ENCODE measurements at places on chromosomes 13 and 19.

DNA sequence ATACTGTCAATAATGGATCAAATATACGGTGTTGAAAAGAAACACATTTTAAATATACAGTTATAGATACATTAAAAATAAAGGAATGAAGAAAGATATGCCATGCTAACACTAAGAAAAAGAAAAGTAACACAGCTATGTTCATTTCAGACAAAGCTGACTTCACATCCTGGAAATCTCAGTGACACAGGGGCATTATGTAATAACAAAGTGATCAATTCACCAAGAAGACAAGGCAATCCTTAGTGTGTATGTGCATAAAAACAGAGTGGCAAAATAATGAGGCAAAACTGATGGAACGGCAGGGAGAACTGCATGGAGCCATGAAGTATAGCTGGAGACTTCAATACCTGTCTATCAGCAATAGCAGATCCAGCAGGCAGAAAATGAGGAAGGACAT lies 13.1 kb downstream of the ZNF14 start:
- no peak for DNase-seq

DNA sequence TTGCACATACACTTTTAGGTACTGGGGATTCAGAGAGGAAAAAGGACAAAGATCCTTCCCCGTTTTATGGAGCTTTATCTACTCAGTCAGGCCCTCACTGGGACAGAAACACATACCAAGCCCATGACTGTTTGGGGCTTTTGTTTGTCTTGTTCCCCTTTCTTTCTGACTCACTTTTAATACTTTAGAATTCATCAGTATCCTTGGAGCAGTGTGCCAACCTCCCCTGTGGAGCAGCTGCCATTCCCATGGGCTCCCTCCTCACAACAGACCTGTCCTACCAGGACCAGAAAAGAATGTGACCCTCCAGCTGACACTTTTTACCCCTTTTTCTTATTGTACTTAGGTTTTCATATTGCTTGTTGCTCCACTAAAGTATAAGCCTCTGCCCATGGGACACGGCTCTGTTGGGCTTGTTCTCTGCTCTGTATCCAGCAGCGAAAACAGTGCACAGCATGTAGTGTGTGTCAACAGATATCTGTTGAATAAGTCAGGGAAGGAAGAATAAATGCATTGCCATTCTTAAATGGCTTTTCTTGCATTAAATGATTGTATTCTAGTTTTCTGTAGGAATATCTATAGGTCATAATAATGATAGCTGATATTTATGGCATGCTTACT lies 431.1 kb downstream of the EFNB2 start:
- DNase-seq = no peak

DNA sequence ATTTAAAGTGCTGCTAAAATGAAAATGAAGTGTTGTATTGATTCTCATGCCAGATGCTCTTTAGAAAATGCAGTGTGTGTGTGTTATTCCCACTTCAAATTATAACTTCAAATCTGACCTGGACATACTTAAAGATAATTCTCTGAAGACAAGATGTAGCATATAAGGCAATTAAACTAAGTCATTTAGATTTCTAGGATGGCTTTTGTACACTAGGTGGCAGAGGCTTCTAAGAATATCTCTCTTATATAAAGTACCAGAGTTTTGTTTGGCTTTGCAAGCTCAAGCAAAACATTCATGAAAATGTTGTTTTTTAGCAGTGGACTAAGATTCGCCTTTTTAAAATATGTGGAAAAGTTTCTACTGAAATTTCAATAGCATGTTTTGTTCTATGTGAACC lies 407.2 kb downstream of the GPC5 start:
- DNase-seq = no peak

DNA sequence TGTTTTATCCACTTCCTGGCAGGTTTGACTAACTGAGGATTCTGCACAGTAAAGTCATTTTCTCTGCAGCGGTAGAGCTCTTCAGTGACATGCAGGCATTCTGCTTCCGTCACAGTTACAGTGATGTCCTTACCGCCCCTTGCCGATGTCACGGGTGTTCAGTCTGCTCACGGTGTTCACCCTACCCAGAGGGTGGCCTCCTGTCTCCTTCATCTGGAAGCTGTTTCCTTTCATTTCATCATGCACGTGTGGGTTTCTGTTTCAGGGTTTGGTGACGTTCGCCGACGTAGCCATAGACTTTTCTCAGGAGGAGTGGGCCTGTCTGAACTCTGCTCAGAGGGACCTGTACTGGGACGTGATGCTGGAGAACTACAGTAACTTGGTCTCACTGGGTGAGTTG lies 33.4 kb downstream of the ZNF331 start:
- DNase-seq = no peak

DNA sequence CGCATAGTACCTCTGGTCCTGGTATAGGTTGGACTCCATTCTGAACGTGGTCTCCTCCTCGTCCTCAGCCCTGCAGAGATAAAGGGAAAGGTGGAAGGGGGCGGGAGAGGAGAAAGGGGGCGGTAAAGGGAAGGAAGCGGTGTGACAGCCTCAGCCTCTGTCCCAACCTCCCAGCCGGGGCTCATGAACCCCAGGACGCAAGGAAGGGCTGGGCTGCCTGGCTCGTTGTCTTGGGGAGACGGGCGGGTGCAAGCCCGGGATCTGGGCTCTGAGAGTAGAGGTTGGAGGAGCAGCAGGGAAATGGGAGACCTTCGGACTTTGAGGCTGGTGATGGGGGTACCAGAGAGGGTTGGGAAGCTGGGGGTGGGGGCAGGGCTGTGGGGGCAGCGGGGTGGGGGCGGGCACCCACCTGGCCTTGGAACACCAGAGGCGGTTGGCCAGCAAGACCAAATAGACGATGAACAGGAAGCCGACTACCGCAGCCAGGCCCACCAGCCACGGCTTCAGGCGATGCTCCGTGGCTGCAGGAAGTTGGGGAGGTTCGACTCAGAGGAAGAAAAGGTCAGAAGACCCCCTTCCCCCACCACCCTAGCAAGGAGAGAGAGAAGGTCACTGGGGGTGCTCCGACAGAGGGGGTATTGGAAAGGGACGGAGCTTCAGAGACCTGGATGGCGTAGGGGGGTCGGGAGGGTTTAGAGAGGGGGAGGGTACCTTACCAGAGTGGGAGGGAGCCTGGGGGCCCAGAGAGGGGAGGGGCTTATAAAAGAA lies 1.7 kb downstream of the SMIM24 start:
- no peak for DNase-seq

Data from cortex of kidney (tissue), 1 donor.